ENCODE measurements at places on chromosomes 3 and 15.

GRCh38 chr3:182906036-182906435 lies 74.3 kb downstream of the DCUN1D1 start:
- no peak for DNase-seq

GRCh38 chr3:139101396-139101795 lies 56.7 kb upstream of the PRR23C start:
- DNase-seq = no peak

DNA sequence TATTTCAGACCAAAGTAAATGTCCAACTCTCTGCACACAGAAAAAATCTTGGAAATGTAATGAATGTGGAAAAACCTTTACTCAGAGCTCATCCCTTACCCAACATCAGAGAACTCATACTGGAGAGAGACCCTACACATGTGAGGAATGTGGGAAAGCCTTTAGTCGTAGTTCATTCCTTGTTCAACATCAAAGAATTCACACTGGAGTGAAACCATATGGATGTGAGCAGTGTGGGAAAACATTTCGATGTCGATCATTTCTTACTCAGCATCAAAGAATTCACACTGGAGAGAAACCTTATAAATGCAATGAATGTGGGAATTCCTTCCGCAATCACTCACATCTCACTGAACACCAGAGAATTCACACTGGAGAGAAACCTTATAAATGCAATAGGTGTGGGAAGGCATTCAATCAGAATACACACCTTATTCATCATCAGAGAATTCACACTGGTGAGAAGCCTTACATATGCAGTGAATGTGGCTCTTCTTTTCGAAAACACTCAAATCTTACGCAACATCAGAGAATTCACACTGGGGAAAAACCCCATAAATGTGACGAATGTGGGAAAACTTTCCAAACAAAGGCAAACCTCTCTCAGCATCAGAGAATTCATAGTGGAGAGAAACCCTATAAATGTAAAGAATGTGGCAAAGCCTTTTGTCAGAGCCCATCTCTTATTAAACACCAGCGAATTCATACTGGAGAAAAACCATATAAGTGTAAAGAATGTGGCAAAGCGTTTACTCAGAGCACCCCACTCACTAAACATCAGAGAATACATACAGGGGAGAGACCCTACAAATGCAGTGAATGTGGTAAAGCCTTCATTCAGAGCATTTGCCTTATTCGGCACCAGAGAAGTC lies 8.0 kb upstream of the ZNF501 start:
- DNase-seq = no peak

DNA sequence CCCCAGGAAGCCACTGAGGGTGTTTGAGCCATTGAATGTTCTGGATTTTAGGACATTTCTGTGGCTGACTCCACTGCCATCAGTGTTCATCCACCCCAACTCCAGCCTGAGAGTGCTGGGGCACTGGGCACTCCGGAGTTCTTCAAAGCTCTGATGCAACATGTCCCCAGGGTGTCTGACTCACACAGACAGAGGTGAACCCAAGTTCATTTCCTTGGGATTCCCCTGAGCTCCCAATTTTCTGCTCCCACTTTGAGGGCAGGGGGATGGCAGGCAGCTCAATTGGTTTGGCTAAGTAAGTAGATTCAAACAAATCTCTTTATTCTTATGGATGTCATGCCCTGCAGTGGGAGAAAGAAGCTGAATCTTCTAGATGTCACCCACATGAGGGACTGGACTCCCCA lies 2.2 kb downstream of the STRA6 start:
- no peak for DNase-seq

DNA sequence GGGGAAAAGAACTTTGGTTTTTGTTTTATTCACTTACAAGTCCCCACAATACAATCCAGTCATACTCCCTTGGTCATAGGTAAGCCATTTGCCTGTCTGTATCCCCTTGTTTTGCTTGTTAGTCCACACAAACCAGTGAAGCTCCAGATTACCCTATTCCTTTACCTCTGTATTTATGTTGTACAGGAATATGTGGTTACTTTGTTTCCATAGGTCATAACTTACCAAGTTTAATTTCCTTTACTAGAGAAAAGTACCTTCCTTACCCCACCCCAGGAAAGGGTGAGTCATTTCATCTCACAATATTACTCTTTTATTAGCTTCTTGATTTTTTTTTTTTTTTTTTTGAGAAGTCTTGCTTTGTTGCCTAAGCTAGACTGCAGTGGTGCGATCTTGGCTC lies 113.4 kb upstream of the LRRFIP2 start:
- DNase-seq = no peak
